ENCODE measurements at places on chromosomes 16 and 17. TPM values are rescaled to one million over a fixed set of nuclear protein-coding genes. Genes with fewer than 3 reads are reported as not detected.

Gene SRCIN1
- total RNA-seq = 3.5 TPM

Gene RCVRN
- total RNA-seq = not detected

Gene SPOP
- total RNA-seq = 40.5 TPM

Gene THOC6
- 32.7 TPM for total RNA-seq

Gene IKZF3
- not detected for total RNA-seq

Gene CRYBA1
- total RNA-seq = not detected

Gene MVD
- 20.1 TPM for total RNA-seq

Gene ARSG
- total RNA-seq = 1.3 TPM

Gene KRT36
- not detected for total RNA-seq

Gene CDRT4
- 1.0 TPM for total RNA-seq

Gene GINS3
- 24.2 TPM for total RNA-seq

All from A549 treated with AZD2906 at 1 μM for 4 hours (cell line).